ENCODE measurements at places on chromosomes 5 and 9. TPM values are rescaled to one million over a fixed set of nuclear protein-coding genes. Genes with fewer than 3 reads are reported as not detected.

The ZCCHC9 gene
- 25.4 TPM for total RNA-seq

DNA sequence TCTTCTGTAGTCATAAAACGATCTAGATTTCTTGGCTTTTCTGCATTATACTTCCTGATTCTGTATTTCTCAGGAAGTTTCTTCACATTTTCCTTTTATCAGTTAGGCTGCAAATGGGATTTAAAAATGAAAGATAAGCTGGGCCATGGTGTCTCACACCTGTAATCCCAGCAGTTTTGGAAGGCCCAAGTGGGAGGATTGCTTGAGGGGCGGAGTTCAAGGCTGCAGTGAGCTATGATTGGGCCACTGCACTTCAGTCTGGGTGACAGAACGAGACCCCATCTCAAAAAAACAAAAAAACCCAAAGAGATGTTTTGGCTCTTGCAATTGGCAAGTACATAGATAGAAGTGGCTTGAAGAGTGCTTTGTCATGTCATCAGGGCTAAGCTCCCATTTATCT lies 26.2 kb upstream of the APC start:
- DNase-seq = no peak

The OLFML2A gene
- 0.05 TPM for total RNA-seq

GRCh38 chr5:44783634-44784315 lies 25.0 kb upstream of the MRPS30 start:
- no peak for DNase-seq

DNA sequence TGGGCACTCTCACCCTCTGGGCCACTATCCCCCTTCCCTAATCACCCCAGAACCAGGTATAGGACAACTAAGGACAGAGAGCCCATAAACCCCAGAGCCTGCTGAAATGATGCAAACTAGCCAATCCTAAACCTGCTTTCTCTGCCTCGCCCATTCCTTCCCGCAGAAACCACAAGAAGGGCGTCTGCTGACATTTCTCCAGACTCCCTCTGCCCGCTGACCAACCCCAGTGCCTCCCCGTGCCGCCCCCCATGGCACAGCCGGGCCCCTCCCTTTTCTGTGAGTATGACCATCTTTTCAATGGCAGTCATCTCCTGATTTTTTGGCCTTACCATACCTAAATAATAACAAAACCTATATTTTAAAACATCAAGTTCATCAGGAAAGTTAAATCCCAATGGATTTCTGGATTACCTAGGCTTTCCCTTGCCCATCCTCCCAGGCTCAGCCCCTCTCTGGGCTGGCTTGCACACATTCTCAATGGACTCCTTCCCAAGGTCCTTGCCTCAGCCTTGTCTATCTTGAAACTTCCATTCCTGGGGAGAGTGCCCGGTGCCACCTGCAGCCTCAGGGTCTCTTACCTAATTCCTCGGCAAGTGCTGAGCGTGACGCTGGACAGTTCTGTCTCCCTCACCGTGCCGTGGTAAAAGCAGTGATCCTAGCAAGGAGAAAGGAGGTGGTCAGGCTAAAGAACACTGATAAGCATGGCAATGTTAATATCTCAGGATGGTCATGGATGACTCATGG lies 45.2 kb downstream of the ADAM19 start:
- no peak for DNase-seq

DNA sequence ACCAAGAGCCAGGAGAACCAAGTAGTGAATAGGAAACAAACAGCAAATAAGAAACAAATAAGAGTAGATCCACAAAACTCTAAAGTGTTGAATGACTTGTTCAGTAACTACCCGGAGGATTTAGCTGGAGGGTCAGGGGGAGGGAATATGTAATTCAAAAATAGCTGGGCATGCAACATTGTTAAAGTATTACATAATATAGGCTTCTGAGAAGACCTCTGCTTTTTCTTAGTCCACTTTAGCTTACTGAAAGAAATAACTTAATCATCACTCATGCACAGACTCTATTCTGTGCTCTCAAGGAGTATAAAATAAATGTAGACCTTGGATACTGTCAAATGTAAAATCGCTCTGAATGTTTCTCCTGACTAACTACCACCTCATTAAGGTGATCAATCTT lies 183.2 kb upstream of the POU5F2 start:
- DNase-seq = no peak

DNA sequence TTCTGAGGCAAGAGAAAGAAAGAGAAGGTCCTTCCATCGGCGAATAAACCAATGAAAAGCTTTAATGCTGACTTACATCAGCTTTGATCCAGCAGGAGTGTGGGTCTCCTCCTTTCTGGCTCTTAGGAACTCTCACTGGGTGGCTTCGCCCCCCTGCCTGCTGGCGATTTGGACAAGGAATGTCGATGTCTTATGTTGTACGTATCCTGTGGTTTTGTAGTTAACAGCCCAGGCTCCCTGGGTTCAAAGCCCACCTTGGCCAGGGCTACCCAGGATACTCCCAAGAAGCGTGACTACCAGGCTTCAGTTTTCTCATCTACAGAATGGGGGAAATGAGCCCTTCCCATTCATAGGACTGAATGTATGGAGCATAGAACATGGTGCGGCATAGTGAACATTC lies 124.2 kb downstream of the ROR2 start:
- no peak for DNase-seq

- no peak for DNase-seq
Measured at GRCh38 chr5:102624405-102624804, 125.6 kb upstream of the SLCO6A1 start.

The LHX3 gene
- not detected for total RNA-seq

- no peak for DNase-seq
Measured at GRCh38 chr9:128150594-128151308, 1.5 kb downstream of the LCN2 start.

The NR5A1 gene
- not detected for total RNA-seq

DNA sequence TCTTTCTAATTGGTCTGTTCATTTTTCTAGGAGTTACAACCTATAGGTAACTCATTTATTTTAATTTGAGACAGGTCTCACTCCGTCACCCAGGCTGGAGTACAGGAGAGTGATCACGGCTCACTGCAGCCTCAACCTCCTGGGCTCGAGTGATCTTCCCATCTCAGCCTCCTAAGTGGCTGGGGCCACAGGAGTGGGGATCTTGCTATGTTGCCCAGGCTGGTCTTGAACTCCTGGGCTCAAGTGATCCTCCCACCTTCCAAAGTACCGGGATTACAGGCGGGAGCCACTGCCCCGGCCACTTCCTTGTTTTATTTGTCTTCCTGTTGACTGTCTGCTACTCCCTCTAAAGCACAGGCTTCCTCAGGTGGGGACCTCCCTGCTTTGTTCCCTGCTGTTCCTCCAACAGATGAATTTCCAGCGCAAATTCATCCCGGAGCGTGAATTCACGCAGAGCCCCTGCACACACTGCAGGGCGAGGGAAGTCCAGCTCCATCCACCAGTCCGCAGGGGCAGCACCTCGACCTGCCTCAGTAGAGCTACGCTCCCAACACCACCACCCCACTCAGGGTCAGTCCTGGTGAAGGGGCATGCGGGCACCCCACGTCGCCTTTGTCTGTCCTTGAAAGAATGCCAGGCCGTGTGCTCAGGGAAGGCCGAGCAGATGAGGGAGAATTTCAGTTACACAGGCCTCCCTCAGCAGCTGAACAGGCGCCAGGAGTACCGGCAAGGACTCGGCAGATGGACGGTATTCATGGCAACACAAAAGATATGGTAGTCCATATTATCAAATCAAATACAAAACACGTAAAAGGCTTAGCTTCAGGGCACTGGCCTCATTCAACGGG lies 6.3 kb downstream of the QSOX2 start:
- DNase-seq = no peak

DNA sequence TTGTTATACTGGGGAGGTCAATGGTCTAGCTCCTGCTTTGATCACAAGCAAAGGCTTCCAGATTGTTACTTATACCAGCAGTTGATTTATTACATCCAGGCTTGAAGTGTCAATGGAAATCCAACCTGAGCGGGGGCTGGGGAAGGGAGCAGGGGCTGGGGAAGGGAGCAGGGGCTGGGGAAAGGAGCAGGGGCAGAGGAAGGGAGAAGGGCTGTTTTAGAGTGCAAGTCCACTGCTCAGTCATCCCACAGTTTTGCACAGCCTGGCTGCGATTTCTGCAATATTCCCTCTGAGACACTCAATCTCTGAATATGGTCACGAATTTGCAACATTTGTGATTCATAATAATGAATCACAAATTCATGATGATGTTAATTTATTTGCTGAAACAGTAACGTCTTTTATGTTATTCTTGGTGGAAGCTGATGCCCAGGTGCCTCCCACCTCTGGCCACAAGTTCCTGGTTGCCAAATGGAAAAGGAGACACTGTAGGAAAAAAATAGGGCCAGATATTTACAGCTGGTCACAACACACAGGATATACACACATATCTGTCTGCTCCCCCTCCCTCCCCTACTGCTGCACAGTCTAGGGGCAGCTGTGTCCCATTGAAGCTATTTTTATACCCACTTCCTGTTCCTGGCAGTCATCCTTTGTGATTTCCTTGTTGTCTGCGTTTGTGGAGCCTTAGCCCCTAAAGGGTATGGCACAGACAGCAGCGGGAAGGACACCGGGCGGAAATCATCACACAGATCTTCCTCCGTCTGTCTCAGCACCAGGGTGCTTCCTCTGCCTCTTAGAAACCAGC lies 325.1 kb downstream of the GADD45G start:
- no peak for DNase-seq

- DNase-seq = no peak
Measured at GRCh38 chr9:119273325-119273904, 95.8 kb downstream of the BRINP1 start.

DNA sequence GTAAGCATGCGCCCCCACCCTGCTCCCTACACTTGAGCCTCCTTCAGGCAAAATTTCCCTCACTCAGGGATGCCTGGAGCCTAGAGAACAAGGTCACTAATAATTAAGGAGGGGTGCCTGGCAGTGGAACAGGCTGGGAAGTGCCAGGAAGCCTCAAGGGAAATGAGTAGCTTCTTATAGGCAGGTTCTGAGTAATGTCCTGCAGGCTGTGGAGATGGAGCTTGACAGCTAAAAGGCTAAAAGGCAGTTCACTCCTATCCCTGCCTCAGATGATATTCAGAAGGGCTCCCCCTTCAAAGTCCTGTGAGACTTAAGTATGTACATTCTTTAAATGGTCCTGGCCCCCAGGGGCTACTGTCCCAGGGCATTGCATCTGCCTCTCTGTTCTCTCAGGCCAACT lies 65.5 kb upstream of the SMIM32 start:
- DNase-seq = no peak

GRCh38 chr5:91332267-91333045 lies 50.7 kb downstream of the ARRDC3 start:
- DNase-seq = no peak

- DNase-seq = no peak
Measured at GRCh38 chr9:129068110-129068509, 12.8 kb upstream of the DOLPP1 start.

Data from naive thymus-derived CD8-positive, alpha-beta T cell (primary cell).